ENCODE measurements at places on chromosomes 3 and 15.

- no peak for DNase-seq
Observed at GRCh38 chr3:29683018-29683993, 402.4 kb downstream of the RBMS3 start.

- DNase-seq = no peak
Observed at GRCh38 chr15:50059883-50060282, 59.1 kb downstream of the ATP8B4 start.

DNA sequence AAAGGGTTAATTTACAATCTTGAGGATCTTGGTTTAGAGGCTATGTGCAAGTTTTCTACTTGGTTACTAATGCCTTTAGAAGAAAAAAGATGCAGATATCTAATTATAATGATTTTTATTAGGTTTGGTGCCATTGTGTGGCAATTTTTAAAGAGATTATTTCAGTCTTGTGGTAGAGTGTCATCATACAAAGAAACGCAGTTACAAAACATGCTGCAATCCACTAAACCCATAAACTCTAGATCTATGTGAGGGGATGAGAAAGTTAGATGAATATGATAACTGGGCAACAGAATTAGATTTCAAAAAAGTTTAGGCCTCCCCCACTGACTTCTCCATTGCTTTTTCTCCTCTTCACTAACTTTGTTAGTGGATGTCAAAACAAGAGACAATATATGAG is 106.0 kb downstream of the ARPP21 start:
- DNase-seq = no peak

GRCh38 chr3:106367496-106367895 is 498.7 kb upstream of the CBLB start:
- no peak for DNase-seq

DNA sequence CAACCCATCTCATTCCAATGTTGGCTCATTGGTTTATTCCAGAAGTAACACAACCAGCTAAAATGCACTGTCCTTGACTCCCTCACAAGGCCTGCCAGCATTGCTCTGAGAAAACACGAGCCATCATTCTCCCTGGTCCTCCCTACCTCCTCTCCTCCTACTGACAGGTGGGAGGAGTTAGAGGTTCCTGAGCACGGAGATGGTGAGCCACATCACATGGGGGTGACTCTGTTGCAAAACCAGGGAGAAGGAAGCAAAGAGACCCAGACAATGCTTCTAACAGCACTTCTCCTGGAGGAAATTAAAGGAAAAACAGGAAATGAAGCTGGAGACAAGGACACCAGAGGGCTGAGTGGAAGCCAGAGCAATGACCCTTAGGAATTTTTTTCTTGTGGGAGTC is 667.4 kb downstream of the NTRK3 start:
- no peak for DNase-seq

DNA sequence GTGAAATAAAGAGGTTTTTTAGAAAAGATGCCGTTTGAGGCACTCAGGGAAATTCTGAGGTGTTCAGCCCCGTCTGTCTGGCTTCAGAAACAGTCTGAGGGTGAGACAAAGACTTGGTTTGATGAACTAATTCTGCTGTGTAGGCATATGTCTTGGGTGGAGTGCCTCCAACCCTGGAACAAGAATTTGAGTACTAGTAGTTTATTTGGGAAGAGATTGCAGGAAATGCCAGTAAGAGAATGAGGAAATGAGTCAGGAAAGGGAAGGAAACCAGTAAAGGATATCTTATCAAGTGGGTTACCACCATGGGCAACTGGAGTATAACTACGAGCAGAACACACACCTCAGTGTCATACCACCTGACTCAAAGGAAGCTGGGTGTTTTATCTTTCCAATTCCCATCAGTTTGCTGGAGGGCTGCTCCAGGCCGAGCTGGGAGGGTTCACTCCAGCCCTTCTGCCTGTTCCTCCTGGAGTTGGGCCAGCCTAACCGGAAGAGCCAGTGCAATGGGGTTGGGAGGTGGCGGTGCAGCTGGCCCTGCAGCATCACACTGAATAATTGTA is 75.3 kb downstream of the TGFBR2 start:
- DNase-seq = no peak

DNA sequence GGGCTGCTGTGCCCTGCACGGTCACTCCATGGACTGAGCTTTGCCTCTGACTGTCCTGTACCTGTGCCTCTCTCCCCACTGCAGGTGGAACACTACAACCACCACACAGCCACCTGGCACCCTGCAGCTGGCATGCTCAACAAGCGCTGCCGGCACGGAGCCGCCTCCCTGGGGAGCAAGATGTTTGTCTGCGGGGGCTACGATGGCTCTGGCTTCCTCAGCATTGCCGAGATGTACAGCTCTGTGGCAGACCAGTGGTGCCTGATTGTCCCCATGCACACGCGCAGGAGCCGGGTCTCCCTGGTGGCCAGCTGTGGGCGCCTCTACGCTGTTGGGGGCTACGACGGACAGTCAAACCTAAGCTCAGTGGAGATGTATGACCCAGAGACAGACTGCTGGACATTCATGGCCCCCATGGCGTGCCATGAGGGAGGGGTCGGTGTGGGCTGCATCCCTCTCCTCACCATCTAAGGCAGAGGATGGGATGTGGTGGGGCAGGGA is 37.3 kb upstream of the PTPN23 start:
- no peak for DNase-seq

GRCh38 chr3:53525765-53526703 is 31.6 kb downstream of the CACNA1D start:
- no peak for DNase-seq

DNA sequence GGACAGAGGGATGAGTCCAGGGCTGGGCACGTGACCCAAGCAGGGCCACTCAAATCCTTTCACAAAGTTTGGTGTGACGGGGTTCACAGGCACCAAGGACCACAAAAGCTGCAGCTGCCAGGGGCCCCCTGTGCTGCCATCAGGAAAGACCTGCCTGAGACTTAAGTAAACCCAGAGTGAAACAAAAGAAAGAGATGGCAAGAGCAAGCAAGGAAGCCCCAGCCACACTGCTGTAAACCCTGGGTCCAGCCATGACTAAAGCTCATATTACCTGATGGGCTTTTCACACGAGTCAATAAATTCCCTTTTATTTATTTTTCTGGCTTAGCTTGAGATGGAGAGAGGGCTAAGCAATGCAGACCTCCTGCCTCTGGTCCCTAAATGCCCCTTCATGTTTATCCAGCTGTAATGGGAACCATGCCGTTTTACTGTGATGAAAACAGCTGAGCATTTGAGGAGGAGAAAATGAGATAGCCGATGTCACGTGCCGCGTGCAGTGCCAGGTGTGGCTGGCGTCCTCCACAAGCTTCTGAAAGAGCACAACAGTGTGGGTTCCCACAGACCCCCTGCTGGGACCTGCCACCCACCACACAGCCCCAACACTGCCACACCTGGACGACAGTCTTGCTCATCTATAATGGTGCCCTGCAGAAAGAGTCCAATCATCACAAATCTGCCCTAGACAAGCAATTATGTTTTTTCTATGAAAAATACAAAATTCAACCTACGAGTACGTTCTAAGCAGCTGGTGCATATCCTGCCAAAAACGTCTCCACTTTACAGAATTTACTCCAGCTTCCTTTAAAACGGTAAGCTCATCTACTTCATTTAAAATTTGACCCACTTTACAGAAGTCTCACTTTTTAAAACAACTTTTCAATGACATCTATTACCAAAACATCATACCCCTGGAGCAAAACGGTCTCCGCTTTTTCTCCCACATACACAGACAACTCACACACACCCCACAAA is 34.2 kb downstream of the ADAMTS17 start:
- DNase-seq = no peak
